ENCODE measurements at places on chromosomes 4 and X.

- no peak for DNase-seq
Observed at GRCh38 chrX:19602866-19603622, 87.7 kb upstream of the MAP3K15 start.

DNA sequence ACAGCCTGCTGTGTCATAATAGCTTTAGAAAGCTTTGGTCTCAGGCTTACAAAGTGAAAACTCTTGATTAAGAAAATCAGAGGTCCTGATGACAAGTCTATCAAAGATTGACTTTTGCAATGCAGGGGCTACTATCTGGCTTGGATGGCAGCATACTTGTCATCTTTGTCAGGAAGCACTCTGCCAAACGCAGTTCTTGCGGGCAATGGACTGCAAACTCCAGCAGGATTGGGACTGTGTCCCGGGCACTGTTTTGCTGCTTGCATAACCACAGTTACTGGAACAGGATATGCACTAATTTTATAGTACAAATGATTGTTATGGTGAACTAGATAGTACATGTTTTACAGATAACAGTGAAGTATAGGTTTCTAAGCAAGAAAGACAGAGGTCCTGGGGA is 185.6 kb downstream of the IQCM start:
- no peak for DNase-seq

GRCh38 chr4:70704931-70705182 is 16.5 kb downstream of the UTP3 start:
- peak; percentile 79 for DNase-seq

DNA sequence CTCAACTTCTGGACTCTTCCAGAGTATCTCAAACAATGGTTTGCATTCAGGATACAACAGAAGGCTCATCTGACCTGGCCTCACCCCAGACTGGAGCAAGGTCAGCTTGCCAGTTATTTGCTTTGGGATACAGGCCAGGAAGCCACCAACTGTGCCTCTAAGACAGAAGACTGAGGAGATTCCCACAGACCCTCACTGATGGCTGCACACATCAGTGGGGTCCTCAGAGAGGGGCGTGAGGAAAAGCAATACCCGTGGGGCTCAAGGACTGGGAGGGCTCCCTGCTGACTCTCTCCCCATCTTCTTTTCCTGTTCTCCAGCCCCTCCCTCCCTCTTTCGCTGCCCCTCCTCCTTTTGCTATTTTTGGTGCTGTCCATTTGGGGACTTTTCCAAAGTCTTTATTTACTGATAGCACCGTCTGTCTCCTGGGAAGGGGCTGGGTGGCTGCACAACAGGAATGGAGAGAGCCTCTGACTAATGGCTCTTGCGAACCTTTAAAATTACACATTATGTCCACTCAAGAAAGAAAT is 23.2 kb downstream of the RELL1 start:
- no peak for DNase-seq

DNA sequence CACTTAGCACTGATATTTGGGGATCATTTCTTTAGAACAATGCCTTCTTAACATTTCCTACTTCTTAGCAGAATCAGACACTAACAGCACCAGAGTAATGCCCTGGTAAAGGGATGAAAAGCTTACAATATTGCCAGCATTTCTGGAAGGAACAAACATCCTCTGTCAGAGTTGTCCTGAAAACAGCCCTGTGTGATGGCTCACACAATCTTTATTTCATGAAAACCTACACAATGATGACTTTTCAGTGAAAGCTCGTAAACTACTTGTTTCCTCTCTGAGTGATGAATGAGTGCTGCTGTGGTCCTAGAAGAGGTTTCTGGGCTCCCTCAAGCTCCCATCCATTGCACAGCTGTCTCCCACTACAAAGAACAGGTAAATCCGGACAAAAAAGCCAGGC is 52.8 kb downstream of the GPC4 start:
- DNase-seq, result no peak

DNA sequence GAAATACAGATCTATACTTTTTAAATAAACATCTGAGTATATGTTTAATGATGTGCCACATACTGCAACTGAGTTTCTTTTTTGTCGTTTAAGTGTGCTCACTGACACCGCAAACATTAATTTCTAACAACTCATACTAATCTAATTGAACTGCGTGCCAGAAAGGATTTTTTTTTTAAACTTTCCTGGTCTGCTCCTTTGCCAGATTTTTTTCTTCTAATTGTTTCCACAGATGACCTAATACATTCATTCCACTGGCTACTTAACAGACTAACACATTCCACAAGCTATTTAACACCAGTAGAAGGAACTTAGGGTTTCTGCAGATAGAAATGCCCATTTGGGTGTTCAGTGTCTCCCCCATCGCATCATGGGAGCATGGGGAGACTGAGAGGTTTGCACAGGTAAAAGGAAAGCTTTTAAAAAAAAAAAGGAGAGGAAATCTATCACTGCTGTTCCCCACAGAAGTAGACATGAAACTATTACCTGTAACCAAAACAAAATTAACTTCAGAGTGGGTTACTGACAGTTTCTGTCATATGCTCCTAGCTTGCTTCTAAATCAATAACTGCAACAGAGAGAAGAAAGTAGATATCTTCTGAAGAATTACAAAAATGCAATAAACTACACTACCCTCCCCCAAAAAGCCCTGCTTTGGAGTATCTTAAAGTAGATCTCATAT is 31.6 kb downstream of the SH3KBP1 start:
- no peak for DNase-seq

DNA sequence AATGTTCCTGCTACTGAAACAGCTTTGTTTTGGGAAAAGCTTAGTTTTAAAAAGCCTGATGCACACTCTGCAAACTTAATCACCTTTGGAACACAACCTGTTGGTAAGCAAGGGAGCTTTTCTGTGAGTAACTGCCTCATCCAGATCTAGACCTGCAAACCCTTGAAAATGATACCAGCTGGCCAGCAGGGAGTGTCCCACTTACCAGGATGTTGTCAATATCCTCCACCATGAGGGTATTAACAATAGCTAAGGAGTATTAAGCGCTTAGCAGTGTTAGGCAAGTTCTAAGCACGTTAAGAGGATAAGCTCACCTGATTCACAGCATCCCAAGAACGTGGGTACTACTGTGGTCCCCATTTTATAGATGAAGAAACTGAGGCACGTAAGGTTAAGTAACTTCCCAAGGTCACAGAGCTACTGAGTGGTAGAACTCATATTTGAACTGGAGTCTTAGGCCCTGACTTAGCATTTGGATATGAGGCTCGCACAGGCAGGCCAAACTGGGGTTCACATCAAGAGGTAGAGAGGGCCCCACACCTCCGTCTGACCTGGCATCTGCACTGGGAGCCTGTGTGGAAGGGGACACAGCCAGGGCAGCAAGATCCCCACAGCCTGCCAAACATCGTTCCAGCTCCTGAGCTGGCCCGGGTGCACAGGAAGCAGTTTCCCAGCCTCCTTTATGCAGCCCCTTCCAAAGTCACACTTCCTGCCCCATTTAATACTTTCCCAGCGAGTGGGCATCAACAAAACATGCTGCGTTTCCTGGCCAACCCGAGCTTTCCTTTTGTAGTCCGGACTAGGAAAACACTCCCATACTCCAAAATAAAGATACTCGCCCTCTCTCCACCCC is 32.7 kb downstream of the IRF2 start:
- DNase-seq, result no peak

GRCh38 chr4:36269101-36269500 is 12.3 kb upstream of the DTHD1 start:
- no peak for DNase-seq

- no peak for DNase-seq
Observed at GRCh38 chr4:38453253-38453881, 210.6 kb upstream of the KLF3 start.

DNA sequence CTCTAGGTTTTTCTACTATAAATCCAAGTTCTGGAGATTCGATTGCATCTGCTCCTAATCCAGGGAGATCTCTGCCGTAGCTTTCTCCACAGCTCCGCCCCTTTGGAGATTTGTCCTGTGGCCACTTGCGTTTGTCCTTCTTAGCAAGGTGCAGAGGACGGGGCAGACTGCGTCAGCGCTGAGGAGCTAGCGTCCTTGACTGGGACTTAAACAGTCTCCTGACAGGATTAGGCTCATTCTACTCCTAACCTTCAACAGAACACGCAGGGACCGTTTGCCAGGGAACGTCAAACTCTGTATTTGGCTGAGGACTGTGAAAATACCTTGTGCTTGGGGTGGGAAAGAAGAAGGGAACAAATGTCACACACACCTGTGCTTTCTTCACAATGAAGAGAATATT is 38.6 kb downstream of the SORBS2 start:
- DNase-seq, result no peak

DNA sequence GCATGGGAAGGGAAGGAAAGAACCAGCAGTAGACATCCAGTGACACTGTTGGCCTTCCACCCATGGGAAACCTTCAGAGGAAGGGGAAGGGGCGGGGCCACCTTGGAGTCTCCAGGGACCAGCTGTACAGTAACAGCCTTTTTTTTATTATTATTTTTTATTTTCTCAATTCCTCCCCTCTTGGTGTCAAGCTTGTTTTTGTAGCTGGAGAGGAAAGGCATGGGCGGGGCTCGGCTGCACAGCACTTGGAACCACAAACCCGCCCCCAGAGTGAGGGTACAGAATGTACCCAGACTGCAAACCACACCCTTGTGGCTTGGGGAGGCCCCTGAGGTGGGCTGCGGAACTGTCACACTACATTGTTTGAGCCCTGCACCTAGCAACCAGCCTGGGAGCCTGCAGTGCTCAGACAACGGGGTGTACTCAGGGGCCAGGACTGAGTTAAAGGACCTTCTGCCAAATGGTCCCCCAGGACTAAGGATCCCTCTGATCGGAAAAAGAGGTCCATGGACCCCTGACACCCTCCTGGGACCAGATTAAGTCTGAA is 45.7 kb downstream of the PRPS1 start:
- peak; percentile 33 for DNase-seq

GRCh38 chr4:122712782-122713181 is 19.7 kb upstream of the BBS12 start:
- no peak for DNase-seq
